ENCODE measurements at places on chromosomes 11 and 22.

DNA sequence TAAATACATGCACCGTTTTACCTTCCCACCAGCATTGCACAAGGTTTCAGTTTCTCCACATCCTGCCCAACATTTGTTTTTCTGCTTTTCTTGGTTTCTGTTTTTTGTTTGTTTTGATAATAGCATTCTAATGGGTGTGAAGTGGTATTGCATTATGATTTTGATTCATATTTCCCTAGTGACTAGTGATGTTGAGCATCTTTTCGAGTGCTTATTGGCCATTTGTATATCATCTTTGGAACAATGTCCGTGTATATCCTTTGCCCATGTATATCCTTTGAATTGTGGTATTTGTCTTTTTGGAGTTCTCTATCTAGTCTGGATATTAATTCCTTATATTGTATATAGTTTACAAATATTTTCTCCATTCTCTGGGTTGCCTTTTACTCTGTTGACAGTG is 2914.8 kb upstream of the OR11H1 start:
- DNase-seq, result no peak

GRCh38 chr11:134164490-134165370 is 59.0 kb downstream of the NCAPD3 start:
- no peak for DNase-seq

GRCh38 chr11:121575250-121575962 is 122.6 kb upstream of the SORL1-AS1 start:
- no peak for DNase-seq

GRCh38 chr11:117037975-117038350 is 60.3 kb downstream of the SIK3 start:
- no peak for DNase-seq

DNA sequence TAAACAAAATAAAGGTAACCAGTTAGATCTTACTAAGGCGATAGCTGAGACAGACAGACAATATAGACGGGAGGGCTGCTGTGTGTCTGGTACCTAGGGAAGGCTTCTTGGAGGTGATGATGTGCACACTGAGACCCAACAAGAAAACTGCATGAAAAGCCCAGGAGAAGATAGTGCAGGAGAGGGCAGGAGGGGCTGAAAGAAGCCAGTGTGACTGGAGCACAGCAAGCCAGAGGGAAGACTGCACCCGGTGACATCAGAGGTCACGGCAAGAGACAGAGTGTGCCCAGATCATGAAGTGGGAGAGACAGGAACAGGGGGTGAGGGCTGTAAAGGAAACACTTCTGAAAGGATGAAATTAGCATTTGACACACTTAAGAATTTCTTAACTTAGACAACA is 266.3 kb downstream of the BRD1 start:
- no peak for DNase-seq

GRCh38 chr22:29879753-29880152 is 3.2 kb upstream of the MTMR3 start:
- no peak for DNase-seq

- DNase-seq, result no peak
Measured at GRCh38 chr11:76153571-76153923, 52.8 kb downstream of the WNT11 start.

GRCh38 chr22:40114411-40114810 is 63.3 kb upstream of the TNRC6B start:
- no peak for DNase-seq

DNA sequence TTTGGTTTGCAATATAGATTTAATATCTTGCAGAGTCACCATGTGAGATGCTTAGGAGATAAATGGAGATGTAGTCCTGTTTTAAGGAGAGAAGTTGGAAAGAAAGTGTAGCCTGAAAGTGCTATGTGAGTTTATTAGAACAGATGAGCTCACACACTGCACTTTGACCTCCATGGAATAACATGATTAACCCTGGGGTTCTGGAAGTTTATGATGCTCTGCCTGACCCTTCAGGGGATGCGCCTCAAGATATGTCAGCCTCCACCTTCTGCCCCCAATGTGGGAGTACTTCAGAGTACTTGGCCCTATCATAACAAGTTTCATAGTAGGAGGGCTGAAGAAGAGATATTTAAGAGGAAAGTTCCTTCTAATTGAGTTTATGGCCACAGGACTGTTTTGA is 23.3 kb upstream of the TRIM21 start:
- DNase-seq, result no peak

DNA sequence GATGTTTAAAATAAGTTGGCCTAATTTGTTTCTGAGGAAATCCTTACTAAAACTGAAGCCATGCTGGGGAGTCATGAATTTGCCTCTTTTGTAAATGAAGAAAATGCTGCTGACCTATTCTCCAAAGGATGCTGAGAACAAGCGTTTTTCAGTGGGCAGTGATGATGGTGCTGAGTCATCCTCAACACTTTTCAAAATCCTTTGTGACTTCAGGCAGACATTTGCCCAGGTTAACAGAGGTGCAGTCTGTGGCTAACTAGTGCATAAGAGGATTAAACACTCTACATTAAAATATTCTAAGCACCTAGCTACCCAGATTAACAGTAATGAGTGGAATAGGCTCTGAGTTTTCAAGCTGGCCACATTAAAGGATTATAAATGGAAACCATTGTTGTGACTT is 509.0 kb downstream of the DLG2 start:
- no peak for DNase-seq

DNA sequence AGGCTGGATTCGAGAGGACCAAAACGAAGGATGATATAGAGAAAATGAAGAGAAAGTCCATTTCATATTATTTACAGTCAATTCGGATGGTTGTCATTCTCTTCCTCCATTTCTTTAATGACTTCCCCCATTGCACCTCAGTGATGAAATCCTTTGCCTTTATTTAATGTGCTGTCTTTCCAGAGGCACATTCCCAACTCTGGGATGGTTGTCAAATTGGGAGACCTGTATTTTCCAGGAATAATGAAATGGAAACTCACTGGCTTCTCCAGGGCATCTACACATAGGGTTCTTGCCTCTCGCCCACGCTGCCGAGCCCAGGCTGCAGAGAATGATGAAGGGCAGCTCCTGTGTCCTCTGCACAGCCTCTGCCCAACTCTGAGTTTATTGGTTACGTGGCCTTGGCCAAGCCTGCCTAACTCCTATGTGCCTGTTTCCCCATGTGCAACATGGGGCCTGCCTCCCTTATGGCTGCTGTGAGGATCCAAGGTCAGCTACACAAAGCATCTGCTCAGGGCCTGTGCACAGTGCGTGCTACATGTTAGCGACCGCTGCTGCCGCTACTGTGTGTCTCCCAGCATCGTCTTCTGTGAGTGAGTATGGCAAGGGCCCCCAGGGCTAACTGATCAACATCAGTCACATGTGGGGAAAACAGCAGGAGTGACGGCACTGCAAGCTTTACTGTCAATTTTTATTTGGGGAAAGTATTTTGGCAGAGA is 81.5 kb upstream of the BID start:
- DNase-seq, result no peak

DNA sequence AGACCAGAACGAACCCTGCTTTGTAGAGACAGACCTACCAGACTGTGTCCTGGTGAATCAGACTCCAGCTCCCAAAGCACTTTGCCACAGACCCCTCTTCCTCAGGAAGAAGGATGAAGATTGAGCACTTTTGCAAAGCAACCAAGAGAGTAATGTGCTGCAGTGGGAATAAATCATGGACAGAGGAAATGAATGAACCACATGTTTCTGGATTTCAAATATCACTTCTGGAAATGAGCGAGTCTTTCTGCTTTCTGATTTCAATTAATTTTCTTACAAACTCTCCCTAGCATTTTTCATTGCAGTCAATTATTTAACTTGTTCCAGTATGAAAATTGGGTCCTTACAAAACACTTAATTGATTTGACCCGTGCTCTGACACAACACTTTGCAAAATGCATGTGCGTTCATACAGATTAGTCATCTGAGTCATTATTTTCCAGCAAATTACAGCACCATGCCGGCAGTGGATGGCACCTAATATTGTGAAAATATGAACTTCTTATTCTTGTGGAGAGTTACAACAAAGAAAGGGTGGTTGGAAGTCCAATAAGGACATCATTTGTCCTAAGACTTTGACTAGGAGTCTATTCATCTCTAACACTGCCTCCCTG is 315.9 kb upstream of the CCDC90B start:
- no peak for DNase-seq

GRCh38 chr22:50304528-50305392 is 2.7 kb downstream of the PLXNB2 start:
- no peak for DNase-seq

GRCh38 chr22:43173566-43173965 is 13.4 kb downstream of the TTLL12 start:
- no peak for DNase-seq

GRCh38 chr11:45644981-45645889 is 20.2 kb downstream of the CHST1 start:
- DNase-seq, result no peak
